Spinal cord (tissue), 10 donors: ENCODE measurements at places on chromosomes 3 and 15. TPM values are rescaled to one million over a fixed set of nuclear protein-coding genes. Genes with fewer than 3 reads are reported as not detected.

DNA sequence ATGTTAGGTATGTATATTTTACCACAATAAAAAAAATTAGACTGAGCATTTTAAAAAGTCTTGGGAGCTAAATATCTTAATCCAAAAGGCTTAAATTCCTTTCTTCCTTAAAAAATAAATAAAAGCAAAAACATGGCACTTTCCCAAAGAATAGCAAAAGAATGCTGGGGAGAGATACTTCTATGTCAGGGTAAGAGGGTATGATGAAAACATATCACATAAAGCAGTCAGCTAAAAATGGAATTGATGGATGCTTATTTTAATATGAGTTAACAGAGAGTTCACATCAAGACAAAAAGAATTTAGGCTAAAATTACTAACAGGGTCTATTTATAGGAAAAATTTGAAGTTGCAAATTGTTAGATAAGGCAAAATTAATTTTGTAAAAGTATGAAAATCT lies 141.0 kb downstream of the MYLK start:
- no peak for DNase-seq

- DNase-seq = peak; percentile 92
Observed at GRCh38 chr15:65638681-65639089, 16.9 kb downstream of the SLC24A1 start.

- no peak for DNase-seq
Observed at GRCh38 chr15:70342554-70343548, 245.1 kb upstream of the TLE3 start.

GRCh38 chr3:42403737-42404136 lies 6.7 kb downstream of the LYZL4 start:
- DNase-seq = no peak

HAPLN3 gene
- 17.4 TPM for polyA plus RNA-seq

DNA sequence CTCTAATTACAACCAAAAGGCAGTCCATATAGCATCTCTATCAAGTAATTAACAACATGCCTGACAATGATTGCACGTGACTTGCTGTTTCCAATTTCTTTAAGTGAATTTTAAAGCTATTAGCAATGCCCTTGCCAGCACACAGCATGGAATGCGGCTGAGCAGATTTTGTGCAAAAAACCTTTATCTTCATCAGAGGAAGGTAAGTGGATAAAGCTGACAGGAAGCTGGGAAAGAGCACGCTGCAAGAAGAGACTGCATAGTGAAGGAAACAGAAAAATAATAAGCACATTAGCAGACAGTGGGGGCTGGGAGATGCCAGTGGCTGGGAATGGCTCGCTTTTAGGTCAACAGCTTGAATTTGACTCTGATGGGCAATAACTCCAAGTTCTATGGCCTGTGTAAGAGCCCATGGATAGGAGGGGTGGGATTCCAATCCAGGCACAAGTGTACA lies 138.8 kb downstream of the PDZRN3 start:
- DNase-seq = no peak
